ENCODE measurements at places on chromosomes 7 and 10. TPM values are rescaled to one million over a fixed set of nuclear protein-coding genes. Genes with fewer than 3 reads are reported as not detected.
A peak's percentile ranks its signal among the peaks of the same experiment; 100 is the strongest.

- H3K36me3 ChIP-seq, result no peaks in the 10 kb centered on the region
- no peak for DNase-seq
- no peak overlapping the region for H3K27ac ChIP-seq
- H3K4me3 ChIP-seq, result no peak overlapping the region
These were observed 59.0 kb upstream of the EN2 start for GRCh38 chr7:155398944-155399343.

- H3K4me1 ChIP-seq, result no peaks in the 10 kb centered on the region
- no peak overlapping the region for H3K27ac ChIP-seq
- no peaks in the 10 kb centered on the region for H3K36me3 ChIP-seq
- H3K4me3 ChIP-seq, result no peak overlapping the region
- no peak for DNase-seq
These were observed 272.4 kb downstream of the ADARB2 start for GRCh38 chr10:1464881-1465417.

GRCh38 chr10:103986360-103986759, 19.4 kb downstream of the SLK start:
- no peak for DNase-seq
- H3K4me3 ChIP-seq, result no peak overlapping the region
- no peaks in the 10 kb centered on the region for H3K4me1 ChIP-seq
- H3K27me3 ChIP-seq, result no peaks in the 10 kb centered on the region

GRCh38 chr7:28554802-28555471, 142.6 kb downstream of the CREB5 start:
- peaks cover 4% of the 10 kb centered on the region for H3K4me1 ChIP-seq
- H3K27ac ChIP-seq, result no peak overlapping the region
- DNase-seq, result no peak
- peaks cover 20% of the 10 kb centered on the region for H3K27me3 ChIP-seq
- H3K36me3 ChIP-seq, result no peaks in the 10 kb centered on the region

DNA sequence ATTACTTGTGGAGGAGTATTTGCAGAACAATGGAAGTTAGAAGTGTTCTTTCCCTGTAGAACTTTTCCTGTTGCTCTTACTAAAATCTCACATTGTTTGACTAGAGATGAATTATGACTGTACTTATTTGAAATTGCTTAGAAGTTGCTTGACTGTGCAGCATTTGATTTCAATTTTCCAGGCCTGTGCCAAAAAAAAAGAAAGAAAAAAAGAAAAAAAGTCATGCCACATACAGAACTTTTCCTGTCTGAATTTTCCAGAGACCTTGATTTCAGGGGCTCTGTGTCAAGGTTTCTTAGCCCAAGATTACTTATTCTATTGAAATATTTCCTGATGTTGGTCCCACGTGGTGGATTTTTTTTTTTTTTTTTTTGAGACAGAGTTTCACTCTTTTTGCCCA, 3.5 kb upstream of the FAM171A1 start:
- peaks cover under 1% of the 10 kb centered on the region for H3K4me1 ChIP-seq
- no peaks in the 10 kb centered on the region for H3K27me3 ChIP-seq
- no peaks in the 10 kb centered on the region for H3K36me3 ChIP-seq
- no peak overlapping the region for H3K27ac ChIP-seq
- no peak for DNase-seq

- H3K4me1 ChIP-seq, result no peaks in the 10 kb centered on the region
- H3K36me3 ChIP-seq, result no peaks in the 10 kb centered on the region
- H3K27me3 ChIP-seq, result no peaks in the 10 kb centered on the region
These were observed 648.5 kb upstream of the LRRN3 start for GRCh38 chr7:110442381-110442837.

- H3K27ac ChIP-seq, result no peak overlapping the region
- no peak overlapping the region for H3K4me3 ChIP-seq
- DNase-seq, result no peak
- H3K27me3 ChIP-seq, result no peaks in the 10 kb centered on the region
- H3K36me3 ChIP-seq, result no peaks in the 10 kb centered on the region
- H3K4me1 ChIP-seq, result no peaks in the 10 kb centered on the region
These were observed 22.8 kb upstream of the FOXL3 start for GRCh38 chr7:266851-267840.

GRCh38 chr10:27494116-27494805, 9.8 kb upstream of the RAB18 start:
- no peak for DNase-seq
- no peaks in the 10 kb centered on the region for H3K27me3 ChIP-seq
- no peaks in the 10 kb centered on the region for H3K36me3 ChIP-seq
- no peaks in the 10 kb centered on the region for H3K4me1 ChIP-seq

- no peaks in the 10 kb centered on the region for H3K27me3 ChIP-seq
- H3K36me3 ChIP-seq, result no peaks in the 10 kb centered on the region
- no peak for DNase-seq
These were observed 45.5 kb downstream of the JAKMIP3 start for GRCh38 chr10:132111121-132111731.

DNA sequence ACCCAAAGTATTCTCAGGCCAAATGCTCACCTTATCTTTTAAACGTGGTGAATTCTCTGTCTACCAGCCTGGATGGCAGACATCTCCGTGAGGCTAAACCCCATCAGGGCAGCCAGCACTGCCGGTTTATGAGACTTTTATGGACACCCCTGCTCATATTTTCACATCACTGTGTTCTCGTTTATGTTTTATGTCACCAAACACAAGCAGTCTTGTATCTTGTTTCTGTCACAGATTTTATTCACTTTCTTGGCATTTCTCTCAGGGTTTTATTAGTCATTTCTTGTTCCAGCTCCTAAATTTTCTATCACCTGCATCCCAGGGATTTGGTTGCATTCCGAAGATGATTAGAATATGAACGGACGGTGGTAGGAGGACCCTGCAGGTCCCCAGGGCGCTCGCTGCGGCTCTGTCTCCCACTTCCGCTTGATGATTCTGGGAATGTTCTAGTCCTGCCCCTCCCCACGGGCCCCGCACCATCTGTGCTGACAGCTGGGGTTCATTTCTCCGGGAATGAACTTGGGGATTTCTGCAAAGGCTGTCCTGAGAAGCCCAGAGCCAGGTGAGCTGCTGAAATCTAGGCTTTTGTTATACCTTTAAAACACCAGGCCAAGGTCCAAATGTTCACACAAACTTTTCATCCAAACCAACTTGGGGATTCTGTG, 217.6 kb downstream of the GFRA1 start:
- H3K4me3 ChIP-seq, result no peak overlapping the region
- no peaks in the 10 kb centered on the region for H3K36me3 ChIP-seq
- no peak overlapping the region for H3K27ac ChIP-seq
- no peak for DNase-seq
- no peaks in the 10 kb centered on the region for H3K27me3 ChIP-seq
- no peaks in the 10 kb centered on the region for H3K4me1 ChIP-seq

- peak overlapping the region; percentile 82 for H3K27ac ChIP-seq
- H3K27me3 ChIP-seq, result no peaks in the 10 kb centered on the region
- DNase-seq, result peak; percentile 91
- H3K4me1 ChIP-seq, result peaks cover 79% of the 10 kb centered on the region
- peaks cover 3% of the 10 kb centered on the region for H3K36me3 ChIP-seq
These were observed 109.9 kb downstream of the ZMIZ1 start for GRCh38 chr10:79178614-79179163.

DNA sequence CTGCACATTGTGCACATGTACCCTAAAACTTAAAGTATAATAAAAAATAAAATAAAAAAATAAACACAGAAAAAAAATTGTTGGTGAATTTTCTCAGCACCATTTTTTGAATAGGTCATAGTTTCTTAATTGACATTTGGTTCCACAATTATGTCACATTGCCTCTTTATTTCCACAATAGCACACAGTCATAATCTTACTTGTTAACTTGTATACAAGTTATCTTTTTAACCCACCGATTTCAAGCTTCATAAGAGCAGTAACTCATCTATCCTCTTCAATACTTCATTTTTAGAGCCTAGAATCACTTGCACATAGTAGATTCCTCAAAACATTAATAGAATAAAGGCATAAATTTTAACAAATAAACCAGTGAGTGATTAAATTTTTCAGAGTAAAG, 1425.1 kb upstream of the LRRTM3 start:
- no peaks in the 10 kb centered on the region for H3K27me3 ChIP-seq
- DNase-seq, result no peak
- no peaks in the 10 kb centered on the region for H3K4me1 ChIP-seq
- no peak overlapping the region for H3K27ac ChIP-seq

GRCh38 chr10:113041841-113042750, 92.0 kb downstream of the TCF7L2 start:
- peaks cover 16% of the 10 kb centered on the region for H3K4me1 ChIP-seq
- no peaks in the 10 kb centered on the region for H3K27me3 ChIP-seq
- peak; percentile 33 for DNase-seq
- H3K36me3 ChIP-seq, result no peaks in the 10 kb centered on the region

DNA sequence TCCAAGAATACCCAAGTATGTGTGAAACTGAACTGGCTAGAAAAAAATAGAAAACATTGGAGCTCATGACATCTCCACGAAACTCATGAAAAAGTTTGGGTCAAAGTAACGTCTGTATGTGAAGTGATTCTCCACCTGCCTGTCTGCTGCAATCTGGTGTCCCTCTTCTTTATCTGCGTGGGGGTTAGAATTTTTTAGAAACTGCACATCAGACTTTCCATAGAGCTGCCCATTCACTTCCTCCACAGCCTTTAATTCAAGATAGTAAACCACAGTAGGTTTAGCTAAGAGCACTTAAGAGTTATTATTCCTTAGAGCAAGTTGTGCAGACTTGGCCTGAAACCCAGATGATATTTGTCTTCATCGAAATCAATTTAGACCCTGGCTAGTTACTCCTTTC, 55.3 kb downstream of the SCIN start:
- no peaks in the 10 kb centered on the region for H3K36me3 ChIP-seq
- no peak for DNase-seq
- H3K27me3 ChIP-seq, result no peaks in the 10 kb centered on the region

- H3K36me3 ChIP-seq, result no peaks in the 10 kb centered on the region
- peaks cover 4% of the 10 kb centered on the region for H3K4me1 ChIP-seq
- no peak overlapping the region for H3K4me3 ChIP-seq
- no peak for DNase-seq
- no peaks in the 10 kb centered on the region for H3K27me3 ChIP-seq
- H3K27ac ChIP-seq, result no peak overlapping the region
These were observed 42.6 kb downstream of the SRPK2 start for GRCh38 chr7:105346138-105346537.

GRCh38 chr10:77737608-77738007, 100.0 kb upstream of the KCNMA1 start:
- peak; percentile 98 for DNase-seq
- no peaks in the 10 kb centered on the region for H3K27me3 ChIP-seq
- peaks cover 14% of the 10 kb centered on the region for H3K4me1 ChIP-seq
- H3K4me3 ChIP-seq, result no peak overlapping the region

DNA sequence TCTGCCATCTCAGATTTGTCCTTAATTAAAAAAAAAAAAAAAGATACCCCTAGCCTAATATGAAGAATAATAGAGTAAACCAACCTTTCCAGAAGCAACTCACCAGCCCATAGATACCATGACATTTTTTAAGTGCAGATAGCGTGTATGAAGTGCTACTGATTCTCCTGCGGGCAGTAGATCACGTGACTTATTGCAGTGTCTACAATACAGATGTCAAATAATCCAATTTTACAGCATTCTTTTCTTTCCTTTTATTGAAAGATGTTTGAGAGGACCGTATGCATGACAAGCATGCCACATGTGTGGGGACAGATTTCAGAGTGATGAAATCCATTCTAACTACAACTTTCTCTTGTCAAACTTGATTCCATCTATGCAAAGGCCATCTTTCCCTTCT, 232.9 kb upstream of the SP4 start:
- H3K27me3 ChIP-seq, result no peaks in the 10 kb centered on the region
- H3K27ac ChIP-seq, result no peak overlapping the region
- no peak overlapping the region for H3K4me3 ChIP-seq
- DNase-seq, result no peak
- no peaks in the 10 kb centered on the region for H3K36me3 ChIP-seq

- H3K36me3 ChIP-seq, result no peaks in the 10 kb centered on the region
- no peak overlapping the region for H3K4me3 ChIP-seq
- H3K27ac ChIP-seq, result no peak overlapping the region
- peaks cover 26% of the 10 kb centered on the region for H3K27me3 ChIP-seq
These were observed 4.2 kb upstream of the IKZF1 start for GRCh38 chr7:50300336-50300735.

DNA sequence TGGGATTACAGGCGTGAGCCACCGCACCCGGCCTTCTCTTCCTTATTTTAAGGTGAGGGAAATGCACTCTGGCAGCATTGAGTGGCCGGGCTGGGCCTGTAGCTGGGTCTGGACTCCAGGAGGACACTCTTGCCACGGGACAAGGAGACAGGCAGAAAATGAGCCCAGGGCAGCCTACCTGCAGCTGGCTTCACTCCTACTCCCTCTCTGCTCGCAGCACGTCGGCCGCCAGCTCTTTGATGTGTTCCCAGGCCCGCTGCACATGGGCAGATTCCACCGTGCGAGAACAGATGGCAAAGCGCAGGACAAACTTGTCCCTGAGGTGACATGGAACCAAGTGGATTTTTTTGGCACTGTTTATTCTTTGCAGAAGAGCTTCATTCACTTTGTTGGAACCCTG, 12.9 kb upstream of the FIGNL1 start:
- H3K4me3 ChIP-seq, result no peak overlapping the region
- no peak overlapping the region for H3K27ac ChIP-seq
- no peaks in the 10 kb centered on the region for H3K36me3 ChIP-seq
- no peaks in the 10 kb centered on the region for H3K4me1 ChIP-seq
- no peak for DNase-seq
- peaks cover 12% of the 10 kb centered on the region for H3K27me3 ChIP-seq

DNA sequence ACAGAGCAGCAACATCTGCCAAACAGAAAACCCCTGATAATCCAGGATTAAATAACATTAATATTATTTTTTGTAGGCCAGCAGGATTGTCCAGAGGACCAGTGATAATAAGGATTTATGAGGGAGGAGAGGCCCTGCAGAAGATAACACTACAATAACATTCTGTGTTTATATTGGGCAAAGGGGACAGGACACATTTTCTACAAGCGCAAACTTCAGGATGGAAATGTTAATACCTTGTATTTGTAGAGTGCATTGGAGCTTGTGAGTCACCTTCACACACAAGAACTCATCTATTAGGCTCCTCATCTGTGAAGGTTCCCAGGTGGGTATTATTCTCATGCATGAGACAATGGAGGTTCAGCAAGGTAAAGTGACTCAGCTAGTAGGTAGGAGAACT, 51.0 kb downstream of the BAMBI start:
- no peaks in the 10 kb centered on the region for H3K27me3 ChIP-seq
- DNase-seq, result no peak
- no peaks in the 10 kb centered on the region for H3K36me3 ChIP-seq
- no peaks in the 10 kb centered on the region for H3K4me1 ChIP-seq
- H3K4me3 ChIP-seq, result no peak overlapping the region

GRCh38 chr10:3366043-3366442, 193.5 kb upstream of the PITRM1 start:
- no peak overlapping the region for H3K4me3 ChIP-seq
- peaks cover 4% of the 10 kb centered on the region for H3K4me1 ChIP-seq
- H3K36me3 ChIP-seq, result no peaks in the 10 kb centered on the region
- H3K27me3 ChIP-seq, result no peaks in the 10 kb centered on the region

Gene BMPER
- 4.4 TPM for total RNA-seq

Gene DRGX
- total RNA-seq, result not detected

Gene ARL3
- total RNA-seq, result 16.6 TPM

Gene PTPN20
- total RNA-seq, result not detected

Gene CDHR1
- total RNA-seq, result 0.75 TPM

Gene LRIT1
- total RNA-seq, result not detected

Gene SPDYE16
- not detected for total RNA-seq

Gene NOLC1
- total RNA-seq, result 84.1 TPM

Gene SPDYE6
- not detected for total RNA-seq

Gene RBP3
- total RNA-seq, result not detected

Data from astrocyte (in vitro differentiated cells and primary cell).